ENCODE measurements at places on chromosomes 7 and 10. TPM values are rescaled to one million over a fixed set of nuclear protein-coding genes. Genes with fewer than 3 reads are reported as not detected.

Gene FAM241B
- 1.4 TPM for total RNA-seq

Gene KCNMA1
- 28.0 TPM for total RNA-seq

Gene AKR1C1
- total RNA-seq = 12.1 TPM

Gene ZCCHC24
- 7.8 TPM for total RNA-seq

Gene TMEM236
- total RNA-seq = 74.4 TPM

Gene C7orf57
- not detected for total RNA-seq

Gene CALCR
- not detected for total RNA-seq

Gene CDK1
- total RNA-seq = 4.5 TPM

Gene PDE6C
- not detected for total RNA-seq

Gene GATA3
- total RNA-seq = 5.8 TPM

Gene TMEM270
- not detected for total RNA-seq

Gene MYOZ1
- not detected for total RNA-seq

Gene DGKB
- 0.76 TPM for total RNA-seq

Gene HMX2
- total RNA-seq = not detected

Gene BAG3
- total RNA-seq = 14.9 TPM

Gene MBLAC1
- total RNA-seq = 10.5 TPM

Gene ADAM12
- total RNA-seq = 0.13 TPM

Gene SPACDR
- not detected for total RNA-seq

Gene PAPOLB
- total RNA-seq = not detected

Gene UBTD1
- total RNA-seq = not detected

Gene TAS2R39
- not detected for total RNA-seq

Gene PROSER2
- 10.7 TPM for total RNA-seq

Gene PVRIG
- 4.8 TPM for total RNA-seq

Gene OR2A25
- total RNA-seq = not detected

Gene AGBL3
- 3.6 TPM for total RNA-seq

Gene SEMA3C
- 35.7 TPM for total RNA-seq

Gene EGR2
- 0.57 TPM for total RNA-seq

Gene RHOBTB1
- 13.5 TPM for total RNA-seq

Gene MINDY4
- total RNA-seq = 3.9 TPM

Gene GAD2
- total RNA-seq = not detected

Gene NFE2L3
- total RNA-seq = 5.3 TPM

All from Peyer's patch (tissue), 4 donors.